ENCODE measurements at places on chromosomes 7 and 10. TPM values are rescaled to one million over a fixed set of nuclear protein-coding genes. Genes with fewer than 3 reads are reported as not detected.

The UCMA gene
- total RNA-seq = not detected

The EBF3 gene
- total RNA-seq = 7.8 TPM

The OPALIN gene
- total RNA-seq = 0.17 TPM

The CDK14 gene
- 20.7 TPM for total RNA-seq

The GIMAP7 gene
- total RNA-seq = 6.9 TPM

The RTKN2 gene
- 3.6 TPM for total RNA-seq

The GPR85 gene
- total RNA-seq = 0.50 TPM

The LIPJ gene
- total RNA-seq = 0.09 TPM

- H3K36me3 ChIP-seq = peaks cover 4% of the 10 kb centered on the region
- H3K27ac ChIP-seq = no peak overlapping the region
- no peaks in the 10 kb centered on the region for H3K27me3 ChIP-seq
- no peak overlapping the region for H3K4me3 ChIP-seq
- DNase-seq = no peak
These were observed 94.2 kb downstream of the INSYN2A start for GRCh38 chr10:127102176-127102575.

DNA sequence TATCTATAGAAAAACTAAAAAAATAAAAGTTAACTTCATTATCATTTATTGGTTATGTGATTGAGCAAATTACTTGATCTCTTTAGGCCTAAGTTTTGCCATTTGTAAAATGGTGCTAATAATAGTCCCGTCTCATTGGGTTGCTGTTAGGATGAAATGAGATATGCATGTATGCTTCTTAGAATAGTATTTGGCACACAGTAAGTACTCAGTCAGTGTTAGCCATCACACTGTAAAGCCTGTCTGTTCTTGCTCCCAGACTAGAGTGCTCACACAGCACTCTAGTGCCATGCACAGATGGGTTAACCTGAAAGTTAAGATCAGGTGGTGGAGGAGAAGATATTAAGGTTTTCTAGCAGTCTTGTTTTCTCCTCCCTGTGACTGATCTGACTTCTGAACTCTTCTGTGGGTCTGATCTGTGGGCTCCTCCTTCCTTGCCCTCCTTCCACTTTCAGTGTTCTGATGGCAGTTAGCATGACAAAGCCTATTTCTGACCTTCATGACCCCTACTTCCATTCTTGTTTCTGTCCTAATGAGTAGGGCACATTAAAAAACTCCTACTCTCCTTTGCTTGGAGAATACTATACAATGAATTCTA is 167.5 kb downstream of the RNLS start:
- no peak overlapping the region for H3K27ac ChIP-seq
- H3K36me3 ChIP-seq = no peaks in the 10 kb centered on the region
- H3K4me1 ChIP-seq = no peaks in the 10 kb centered on the region
- no peak overlapping the region for H3K4me3 ChIP-seq
- no peak for DNase-seq

DNA sequence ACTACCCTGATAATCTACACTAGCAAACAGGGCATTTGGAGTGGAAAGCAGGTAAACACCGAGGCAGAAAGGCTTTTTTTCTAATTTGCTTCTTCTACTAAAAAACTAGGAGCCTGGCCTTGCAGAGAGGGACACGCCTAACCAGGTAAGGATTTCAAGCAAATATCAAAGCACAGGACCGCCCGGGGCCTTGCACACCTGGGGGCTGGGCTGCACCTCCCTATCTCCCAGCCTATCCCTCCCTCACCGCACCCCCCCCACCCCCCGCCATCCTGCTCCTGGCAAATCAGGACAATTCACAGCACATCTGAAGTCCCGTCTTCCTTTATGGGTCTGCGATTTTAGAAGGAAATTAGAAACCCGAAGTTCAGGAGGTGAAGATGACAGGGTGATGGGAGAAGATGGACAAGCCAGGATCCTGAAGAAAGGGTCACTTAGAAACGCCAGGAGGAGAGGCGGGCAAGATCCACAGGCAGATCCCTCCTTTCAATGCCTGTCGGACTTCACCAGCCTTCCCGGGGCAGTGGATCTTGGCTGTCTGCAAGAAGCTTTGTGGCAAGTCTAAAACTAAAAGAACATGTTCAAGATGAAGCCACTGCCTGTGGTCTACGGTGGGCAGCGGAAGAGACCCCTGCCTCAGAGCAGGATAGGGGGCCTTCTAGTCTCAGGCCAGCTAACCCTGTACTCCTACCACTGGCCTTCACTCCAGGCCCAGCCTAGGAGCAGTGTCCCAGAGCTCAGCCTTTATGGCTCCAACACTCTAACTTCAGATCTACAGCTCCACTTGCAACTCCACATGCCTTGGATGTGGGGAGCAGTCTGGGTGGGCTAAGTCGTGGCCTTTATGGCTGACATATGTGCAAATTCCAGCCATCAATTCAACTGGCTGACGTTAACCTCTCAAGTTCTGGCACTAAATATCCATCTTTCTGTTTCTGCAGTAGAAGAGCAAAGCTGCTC is 43.9 kb downstream of the TNS3 start:
- no peaks in the 10 kb centered on the region for H3K27me3 ChIP-seq
- no peak overlapping the region for H3K4me3 ChIP-seq
- no peak overlapping the region for H3K27ac ChIP-seq
- H3K36me3 ChIP-seq = no peaks in the 10 kb centered on the region
- no peak for DNase-seq
- peaks cover 3% of the 10 kb centered on the region for H3K4me1 ChIP-seq

GRCh38 chr10:43452356-43452914 is 15.5 kb downstream of the ZNF487 start:
- H3K4me3 ChIP-seq = no peak overlapping the region
- no peak for DNase-seq
- H3K27me3 ChIP-seq = no peaks in the 10 kb centered on the region
- H3K27ac ChIP-seq = no peak overlapping the region

- DNase-seq = no peak
- H3K27me3 ChIP-seq = no peaks in the 10 kb centered on the region
- H3K36me3 ChIP-seq = no peaks in the 10 kb centered on the region
- no peak overlapping the region for H3K27ac ChIP-seq
- no peaks in the 10 kb centered on the region for H3K4me1 ChIP-seq
These were observed 13.9 kb downstream of the ARHGAP22 start for GRCh38 chr10:48590945-48591344.

DNA sequence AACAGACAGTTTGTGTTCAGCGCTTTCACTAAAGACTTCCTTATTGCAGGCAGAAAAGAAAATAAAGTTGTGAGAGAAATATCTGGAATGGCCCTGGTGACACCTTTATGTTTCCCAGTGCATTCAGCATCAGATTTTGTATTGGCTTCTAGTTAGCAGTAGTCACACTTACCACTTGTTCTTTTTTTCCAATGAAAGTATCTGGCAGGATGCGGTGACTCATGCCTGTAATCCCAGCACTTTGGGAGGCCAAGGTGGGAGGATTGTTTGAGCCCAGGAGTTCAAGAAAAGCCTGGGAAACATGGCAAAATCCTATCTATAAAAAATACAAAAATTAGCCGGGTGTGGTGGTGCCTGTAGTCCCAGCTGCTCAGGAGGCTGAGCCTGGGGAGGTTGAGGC is 649.6 kb downstream of the LRMDA start:
- no peak for DNase-seq
- no peaks in the 10 kb centered on the region for H3K4me1 ChIP-seq
- no peaks in the 10 kb centered on the region for H3K27me3 ChIP-seq

DNA sequence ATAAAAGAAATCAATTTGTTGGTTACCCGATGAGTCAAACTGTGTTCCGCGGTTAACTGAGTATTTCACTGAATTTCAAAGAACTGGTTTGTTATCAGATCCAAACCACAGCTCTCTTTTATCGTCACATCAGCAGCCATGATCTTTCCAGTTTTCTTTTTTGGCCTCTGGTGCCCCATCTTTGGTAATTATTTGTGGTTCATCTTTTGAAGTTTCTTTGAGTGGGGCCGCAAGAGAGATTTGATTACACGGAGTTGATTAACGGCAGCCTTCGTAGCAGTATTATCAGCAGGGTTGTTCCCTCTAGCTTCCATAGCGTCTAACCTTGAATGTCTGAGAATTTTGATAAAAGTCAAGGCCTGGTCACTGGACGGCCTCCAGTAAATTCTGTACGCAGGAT is 154.9 kb upstream of the TNRC18 start:
- no peaks in the 10 kb centered on the region for H3K36me3 ChIP-seq
- no peak overlapping the region for H3K4me3 ChIP-seq
- DNase-seq = no peak

GRCh38 chr10:119469846-119470245 is 72.7 kb downstream of the RGS10 start:
- no peaks in the 10 kb centered on the region for H3K27me3 ChIP-seq
- no peaks in the 10 kb centered on the region for H3K36me3 ChIP-seq
- no peak overlapping the region for H3K4me3 ChIP-seq
- DNase-seq = no peak
- H3K4me1 ChIP-seq = no peaks in the 10 kb centered on the region

GRCh38 chr10:86294346-86295265 is 72.0 kb downstream of the GRID1 start:
- no peak overlapping the region for H3K27ac ChIP-seq
- H3K4me3 ChIP-seq = no peak overlapping the region
- no peaks in the 10 kb centered on the region for H3K4me1 ChIP-seq
- DNase-seq = no peak

DNA sequence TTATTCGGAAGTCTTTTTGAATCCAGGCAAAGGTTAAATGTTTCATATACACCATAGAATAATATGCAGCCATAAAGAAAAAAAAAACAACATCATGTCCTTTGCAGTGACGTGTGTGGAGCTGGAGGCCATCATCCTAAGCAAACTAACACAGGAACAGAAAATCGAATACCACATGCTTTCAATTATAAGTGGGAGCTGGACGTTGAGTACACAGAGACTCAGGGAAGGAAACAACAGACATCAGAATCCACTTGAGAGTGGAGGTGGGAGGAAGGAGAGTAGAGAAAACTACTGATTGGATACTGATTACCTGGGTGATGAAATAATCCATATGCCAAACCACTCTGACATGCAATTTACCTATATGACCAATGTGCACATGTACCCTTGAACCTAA is 293.4 kb downstream of the KLF6 start:
- DNase-seq = no peak
- H3K27ac ChIP-seq = no peak overlapping the region
- H3K4me3 ChIP-seq = no peak overlapping the region
- H3K36me3 ChIP-seq = no peaks in the 10 kb centered on the region
- no peaks in the 10 kb centered on the region for H3K4me1 ChIP-seq

- DNase-seq = no peak
- H3K4me3 ChIP-seq = no peak overlapping the region
- peaks cover 7% of the 10 kb centered on the region for H3K36me3 ChIP-seq
- H3K27ac ChIP-seq = no peak overlapping the region
These were observed 52.2 kb downstream of the IRF5 start for GRCh38 chr7:128989961-128990360.

DNA sequence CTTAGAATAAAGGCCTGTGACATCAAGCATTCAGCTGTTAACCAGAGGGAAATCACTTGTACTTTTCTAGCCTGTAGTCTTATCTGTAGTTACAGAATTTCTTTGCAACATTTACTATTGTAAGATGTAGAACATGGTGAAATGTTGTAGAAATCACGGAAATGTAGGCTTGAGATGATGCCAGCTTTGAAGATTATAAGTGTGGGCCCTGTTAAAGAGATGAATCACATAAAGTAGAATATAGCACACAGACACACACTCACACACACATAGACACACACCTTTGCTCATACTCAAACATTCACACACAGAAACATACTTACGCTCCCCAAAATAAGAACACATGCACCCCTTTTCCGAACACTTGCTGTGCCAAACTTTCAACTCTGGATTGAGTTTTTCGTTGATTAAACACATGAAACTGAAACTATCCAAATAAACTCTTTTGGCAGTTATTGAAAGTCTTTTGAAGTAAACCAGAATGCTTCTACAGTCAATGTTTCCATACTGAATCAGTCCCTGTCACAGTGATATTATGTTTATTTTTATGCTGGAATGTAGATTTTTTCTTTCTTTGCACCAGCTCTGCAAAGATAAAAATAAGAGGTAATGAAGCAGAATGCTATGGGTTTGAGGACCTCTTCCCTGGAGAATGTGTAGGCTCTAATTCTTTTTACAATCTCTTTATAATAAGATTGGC is 230.3 kb upstream of the MEOX2 start:
- H3K36me3 ChIP-seq = no peaks in the 10 kb centered on the region
- H3K4me1 ChIP-seq = no peaks in the 10 kb centered on the region
- H3K4me3 ChIP-seq = no peak overlapping the region
- no peak for DNase-seq

DNA sequence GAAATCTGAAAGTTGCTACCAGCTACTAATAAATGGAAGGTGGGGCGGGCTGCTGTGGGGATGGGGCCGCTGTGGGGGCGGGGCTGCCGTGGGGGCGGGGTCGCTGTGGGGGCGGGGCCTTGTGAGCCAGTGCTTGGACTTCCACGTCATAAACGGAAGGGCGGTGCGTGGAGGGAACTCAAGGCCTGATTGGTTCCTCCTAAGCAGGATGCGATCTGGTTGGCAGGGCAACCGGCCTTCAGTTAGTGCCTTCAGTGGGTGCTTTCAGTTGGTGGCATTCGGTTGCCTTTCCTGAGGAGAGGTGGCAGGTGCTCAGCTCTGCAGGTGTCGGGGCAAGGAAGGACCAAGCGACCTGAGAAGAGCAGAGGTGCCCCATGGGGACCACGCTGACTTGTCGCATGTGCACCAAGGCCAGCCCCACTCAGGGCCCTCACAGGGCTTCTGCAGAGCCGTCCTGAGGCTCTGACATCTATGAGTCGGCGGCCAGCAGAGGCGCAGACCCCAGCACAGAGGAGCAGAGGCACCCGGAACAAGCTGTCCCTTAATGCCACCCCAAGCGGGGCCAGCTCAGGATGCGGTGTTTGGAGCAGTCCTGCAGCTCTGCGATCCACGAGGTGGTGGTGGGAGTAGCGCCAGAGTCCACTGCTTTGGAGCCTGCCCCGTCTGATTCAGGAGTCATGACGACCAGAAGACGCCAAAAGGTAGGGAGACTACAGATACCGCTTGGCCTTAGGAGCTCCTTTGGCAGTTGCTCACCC is 54.4 kb upstream of the PDSS1 start:
- H3K27me3 ChIP-seq = no peaks in the 10 kb centered on the region
- H3K4me3 ChIP-seq = no peak overlapping the region
- H3K4me1 ChIP-seq = no peaks in the 10 kb centered on the region
- no peaks in the 10 kb centered on the region for H3K36me3 ChIP-seq

DNA sequence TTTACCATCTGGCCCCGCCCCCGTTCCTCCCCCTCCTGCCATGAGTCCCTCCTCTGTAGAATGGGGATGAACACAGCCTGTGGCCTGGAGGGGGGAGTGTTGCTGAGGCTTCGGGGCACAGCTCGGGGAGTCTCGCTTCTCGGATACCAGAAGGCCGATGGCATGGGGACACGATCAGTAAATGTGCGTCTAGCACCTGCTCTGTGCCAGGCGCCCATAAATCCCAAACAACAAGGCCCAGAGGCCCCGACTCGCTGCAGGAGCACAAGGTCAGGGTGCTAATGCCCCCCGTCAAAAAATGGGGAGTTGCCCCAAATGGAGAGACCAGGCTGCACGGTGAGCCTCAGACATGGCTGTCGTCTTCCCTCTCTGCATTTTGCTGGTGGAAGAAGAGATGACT is 40.7 kb downstream of the JAKMIP3 start:
- H3K27ac ChIP-seq = no peak overlapping the region
- H3K36me3 ChIP-seq = no peaks in the 10 kb centered on the region
- no peak overlapping the region for H3K4me3 ChIP-seq
- H3K27me3 ChIP-seq = no peaks in the 10 kb centered on the region
- H3K4me1 ChIP-seq = no peaks in the 10 kb centered on the region
- DNase-seq = no peak

All from prostate gland (tissue), 2 donors.